Bronchial epithelial cell (primary cell): ENCODE measurements at places on chromosomes 2 and 18.

GRCh38 chr2:216448829-216449228 lies 36.5 kb downstream of the SMARCAL1 start:
- DNase-seq: no peak

DNA sequence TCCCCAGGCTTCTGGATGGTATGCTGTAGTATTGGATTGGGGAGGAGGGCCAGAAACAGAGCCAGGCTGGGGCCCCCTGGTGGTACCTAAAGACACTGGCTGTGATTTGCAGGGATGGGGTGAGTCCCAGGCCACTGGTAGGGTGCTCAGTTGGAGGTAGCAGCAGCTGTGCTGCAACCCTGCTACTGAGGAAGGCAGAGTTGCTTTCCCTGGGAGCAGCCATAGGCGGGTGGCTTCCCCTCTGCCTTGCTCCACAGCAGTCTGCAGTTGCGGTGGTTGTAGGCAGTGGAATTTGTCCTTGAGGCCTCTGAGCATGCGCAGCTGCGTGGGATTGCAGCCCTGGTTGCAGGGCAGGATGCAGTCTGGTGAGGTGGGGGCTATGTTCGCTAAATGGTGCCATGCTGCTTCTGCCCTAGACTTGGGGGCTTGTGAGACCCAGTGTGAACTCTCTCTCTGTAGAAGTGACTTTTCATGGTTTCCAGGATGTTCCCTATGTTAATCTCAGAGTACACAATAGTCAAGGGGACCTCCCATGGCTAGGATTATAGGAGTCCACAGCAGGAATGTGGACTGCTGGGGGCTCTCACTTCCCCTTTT lies 443.5 kb downstream of the XIRP2 start:
- no peak for DNase-seq

DNA sequence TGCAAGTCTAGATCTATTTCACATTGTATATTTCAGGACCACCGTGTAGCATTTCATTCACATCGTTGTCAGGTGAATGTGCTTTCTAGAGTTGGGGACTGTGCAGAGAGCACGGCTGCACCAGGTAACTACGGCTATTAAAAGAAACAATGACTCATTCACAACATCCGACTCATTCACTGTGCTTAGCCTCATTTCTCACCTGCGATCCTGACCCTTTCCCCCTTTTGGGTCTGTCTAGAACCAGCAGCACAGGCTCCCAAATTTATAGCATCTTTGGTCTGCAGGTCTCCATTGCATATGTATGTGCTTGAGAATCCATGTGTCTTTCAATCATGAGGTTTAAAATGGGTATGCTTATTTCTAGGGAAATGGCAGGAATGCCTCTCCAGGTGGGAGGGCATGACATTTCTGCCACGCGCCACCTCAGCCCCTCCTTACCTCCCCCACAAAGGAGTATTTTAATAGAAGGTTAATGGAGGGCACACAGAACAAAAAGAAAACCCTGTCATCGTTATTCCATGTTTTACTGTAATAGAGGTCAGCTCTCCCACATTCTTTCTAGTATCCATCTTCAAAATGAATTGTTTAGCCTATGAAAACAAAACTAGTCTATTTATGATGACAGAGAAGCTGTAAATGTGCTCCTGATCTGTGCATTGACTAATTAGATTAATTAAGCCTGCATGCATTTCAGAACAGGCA lies 246.7 kb upstream of the EPHA4 start:
- peak; percentile 43 for DNase-seq

GRCh38 chr2:1600191-1601066 lies 143.9 kb downstream of the PXDN start:
- no peak for DNase-seq

GRCh38 chr2:180289627-180290026 lies 282.5 kb upstream of the CWC22 start:
- DNase-seq: peak; percentile 19

GRCh38 chr2:32058130-32058529 lies 5.2 kb upstream of the SPAST start:
- peak; percentile 42 for DNase-seq

GRCh38 chr18:8821083-8821465 lies 115.7 kb downstream of the MTCL1 start:
- DNase-seq: no peak

DNA sequence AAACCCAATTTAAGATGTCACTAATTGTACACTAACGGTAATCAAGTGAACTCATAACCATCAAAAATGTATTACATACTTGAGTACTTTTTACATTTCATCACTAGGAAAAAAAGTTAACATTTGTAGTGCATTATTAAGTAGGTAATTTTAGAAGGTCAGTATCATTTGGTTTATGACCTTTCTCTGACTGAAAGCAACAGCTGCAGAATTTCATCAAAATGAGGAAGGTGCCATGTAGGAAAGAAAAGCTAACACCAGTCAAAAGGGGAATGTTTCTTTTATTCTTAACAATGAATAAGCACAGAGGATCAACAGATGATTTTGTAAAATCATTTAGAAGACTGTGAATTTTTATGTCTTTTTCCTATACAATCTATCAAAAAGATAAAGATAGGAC lies 79.0 kb downstream of the PIGN start:
- DNase-seq: no peak

DNA sequence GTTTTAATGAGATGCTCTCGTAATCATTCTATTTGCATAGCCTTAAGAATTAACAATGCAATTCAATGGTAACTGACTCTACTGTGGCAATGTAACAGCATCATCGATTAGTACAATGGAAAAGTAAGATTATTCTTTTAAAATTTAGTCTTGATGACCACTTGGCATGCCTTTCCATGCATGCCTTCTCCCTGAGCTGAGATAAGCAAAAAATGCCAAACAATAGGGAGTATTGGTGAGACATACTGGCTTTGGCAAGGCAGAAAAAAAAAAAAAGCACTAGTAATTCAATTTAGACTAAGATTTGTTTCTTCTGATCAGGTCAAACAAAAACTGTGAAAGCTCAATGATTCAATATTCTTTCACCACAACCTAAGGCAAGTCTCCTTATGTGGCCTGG lies 110.8 kb upstream of the TRIB2 start:
- DNase-seq: no peak

DNA sequence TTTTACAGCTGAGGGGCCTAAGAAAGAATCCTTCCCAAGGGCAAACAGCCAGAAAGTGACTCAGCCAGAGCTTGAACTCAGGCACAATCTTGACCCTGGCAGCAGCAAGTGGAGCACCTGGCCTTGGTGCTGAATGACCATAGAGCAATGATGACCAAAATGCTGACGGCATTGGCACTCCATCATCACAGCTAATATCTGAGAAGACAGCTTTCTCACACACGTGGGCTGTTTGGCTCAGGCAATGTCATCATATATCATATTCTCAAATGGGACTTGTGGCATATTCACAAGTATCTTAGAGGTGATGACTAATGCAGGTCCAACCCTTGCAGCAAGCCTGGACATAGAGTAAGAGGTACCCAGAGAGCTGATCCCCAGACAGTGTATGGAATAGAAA lies 443.9 kb upstream of the MYT1L start:
- peak; percentile 44 for DNase-seq

GRCh38 chr2:155266109-155266508 lies 567.6 kb downstream of the KCNJ3 start:
- DNase-seq: no peak

GRCh38 chr2:183349091-183349490 lies 224.8 kb downstream of the NUP35 start:
- DNase-seq: no peak

DNA sequence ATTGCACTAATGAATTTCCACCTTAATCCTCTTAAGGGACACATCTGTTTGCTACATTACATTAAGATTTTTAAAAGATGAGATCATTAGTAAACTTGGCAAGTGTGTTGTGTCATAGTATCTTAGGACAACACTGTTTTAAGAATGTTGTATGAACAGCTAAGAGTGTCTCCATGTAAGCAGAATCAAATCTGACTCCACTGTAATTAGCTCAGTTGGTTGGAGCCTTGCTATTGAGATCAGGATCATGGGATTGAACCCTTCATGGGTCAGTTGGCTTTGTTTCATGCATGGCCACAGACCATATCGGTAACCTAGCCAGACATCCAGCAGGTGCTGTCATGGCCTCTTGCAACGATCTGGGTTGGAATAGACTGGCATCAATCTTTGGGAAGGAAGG lies 5.2 kb downstream of the FHOD3 start:
- DNase-seq: peak; percentile 66

DNA sequence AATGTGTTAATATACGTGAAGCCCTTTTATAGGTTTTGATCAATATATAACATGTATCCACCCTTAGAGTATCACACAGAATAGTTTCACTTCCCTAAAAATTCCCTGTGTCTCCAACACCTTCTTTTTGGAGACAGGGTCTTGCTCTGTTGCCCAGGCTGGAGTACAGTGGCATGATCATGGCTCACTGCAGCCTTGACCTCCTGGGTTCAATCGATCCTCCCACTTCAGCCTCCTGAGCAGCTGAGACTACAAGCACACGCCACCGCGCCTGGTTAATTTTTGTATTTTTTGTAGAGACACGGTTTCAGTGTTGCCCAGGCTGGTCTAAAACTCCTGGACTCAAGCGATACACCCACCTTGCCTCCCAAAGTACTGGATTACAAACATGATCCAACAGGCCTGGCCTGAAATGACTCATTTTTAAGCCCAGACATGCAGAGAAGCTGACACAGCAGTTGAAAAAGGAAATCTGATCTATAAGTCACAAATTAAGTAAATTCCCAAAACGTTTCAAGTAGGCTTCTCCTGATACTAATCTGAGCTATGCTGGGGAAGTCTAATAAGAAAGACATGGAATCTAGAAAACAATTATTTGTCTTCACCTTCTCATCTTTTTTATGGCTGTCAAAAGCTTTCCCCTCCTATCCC lies 2.9 kb downstream of the DUSP11 start:
- DNase-seq: peak; percentile 99

- DNase-seq: no peak
Measured at GRCh38 chr2:47003641-47004427, 88.2 kb upstream of the MCFD2 start.

- DNase-seq: no peak
Measured at GRCh38 chr2:53819634-53820033, 32.8 kb downstream of the ERLEC1 start.

DNA sequence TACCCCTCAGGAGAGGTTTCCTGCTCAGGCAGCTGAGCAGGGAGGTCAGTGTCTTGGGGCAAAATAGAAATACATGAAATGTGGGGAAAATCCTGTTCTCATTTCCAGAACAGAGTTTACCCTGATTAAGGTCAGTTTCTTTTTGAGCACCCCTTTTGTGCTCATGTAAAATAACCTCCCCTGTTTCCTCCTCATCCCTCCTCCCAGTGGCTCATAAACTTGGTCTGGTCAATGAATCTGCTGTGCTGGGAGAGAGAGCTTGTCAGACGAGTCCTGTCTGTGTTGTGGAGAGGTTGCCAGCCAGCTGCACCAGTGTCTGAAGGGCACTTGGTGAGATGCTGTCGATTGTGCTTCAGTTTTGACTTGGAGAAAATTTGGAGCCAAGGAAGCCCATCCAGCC lies 48.6 kb downstream of the NTSR2 start:
- no peak for DNase-seq

DNA sequence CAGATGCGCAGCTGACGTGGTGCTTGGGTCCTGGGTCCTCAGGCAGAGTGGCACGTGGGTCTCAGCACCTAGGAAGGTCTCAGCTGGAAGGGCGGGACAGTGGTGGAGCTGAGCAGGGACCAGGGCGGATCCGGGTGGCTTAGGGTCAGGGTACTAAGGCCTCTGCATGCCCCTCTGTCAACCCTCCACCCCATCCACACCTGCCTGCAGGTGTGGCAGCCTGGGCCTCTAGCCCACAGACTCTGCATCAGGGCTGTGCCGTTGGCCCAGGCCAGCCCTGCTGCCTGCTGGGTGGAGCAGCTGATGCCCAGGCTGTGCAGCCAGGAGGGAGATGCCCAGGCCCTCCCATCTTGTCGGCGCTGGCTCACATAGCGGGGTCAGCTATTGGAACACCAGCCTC lies 24.6 kb upstream of the OTOS start:
- no peak for DNase-seq

- peak; percentile 0 for DNase-seq
Measured at GRCh38 chr18:43192408-43192807, 76.9 kb upstream of the RIT2 start.

- DNase-seq: peak; percentile 62
Measured at GRCh38 chr2:1750933-1751766, 6.8 kb upstream of the PXDN start.

- no peak for DNase-seq
Measured at GRCh38 chr2:32965523-32966171, 18.9 kb downstream of the LTBP1 start.

DNA sequence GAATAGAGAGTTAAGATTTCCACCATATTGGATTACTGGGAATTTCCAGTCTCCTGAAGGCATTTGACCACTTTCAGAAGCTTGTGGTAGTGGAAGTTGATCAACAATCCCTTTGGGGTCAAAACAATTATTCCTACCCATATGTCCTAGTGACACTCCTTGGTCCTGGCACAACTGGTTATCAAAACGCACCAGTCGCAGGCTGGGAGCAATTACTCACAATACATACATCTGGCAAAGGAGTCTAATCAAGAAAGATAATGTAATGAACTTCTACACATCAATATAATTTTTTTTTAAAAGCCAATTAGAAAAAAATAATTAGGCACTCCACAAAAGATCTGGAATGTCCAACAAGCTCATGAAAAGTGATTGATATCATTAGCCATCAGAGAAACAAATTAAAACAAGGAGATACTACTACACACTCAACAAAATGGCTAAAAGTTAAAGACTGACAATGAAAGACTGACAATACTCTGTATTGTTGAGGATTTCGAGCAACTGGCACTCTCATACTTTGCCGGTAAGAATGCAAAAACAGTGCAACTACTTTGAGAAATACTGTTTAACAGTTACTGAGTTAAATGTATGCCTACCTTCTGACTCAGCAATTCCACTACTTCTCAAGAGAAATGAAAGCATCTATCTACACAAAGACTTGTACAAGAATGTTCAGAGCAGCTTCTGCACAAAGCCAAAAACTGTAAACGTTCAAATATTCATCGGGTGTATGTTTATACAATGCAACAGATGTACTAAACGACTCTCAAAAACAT lies 2.0 kb downstream of the INO80C start:
- DNase-seq: no peak

DNA sequence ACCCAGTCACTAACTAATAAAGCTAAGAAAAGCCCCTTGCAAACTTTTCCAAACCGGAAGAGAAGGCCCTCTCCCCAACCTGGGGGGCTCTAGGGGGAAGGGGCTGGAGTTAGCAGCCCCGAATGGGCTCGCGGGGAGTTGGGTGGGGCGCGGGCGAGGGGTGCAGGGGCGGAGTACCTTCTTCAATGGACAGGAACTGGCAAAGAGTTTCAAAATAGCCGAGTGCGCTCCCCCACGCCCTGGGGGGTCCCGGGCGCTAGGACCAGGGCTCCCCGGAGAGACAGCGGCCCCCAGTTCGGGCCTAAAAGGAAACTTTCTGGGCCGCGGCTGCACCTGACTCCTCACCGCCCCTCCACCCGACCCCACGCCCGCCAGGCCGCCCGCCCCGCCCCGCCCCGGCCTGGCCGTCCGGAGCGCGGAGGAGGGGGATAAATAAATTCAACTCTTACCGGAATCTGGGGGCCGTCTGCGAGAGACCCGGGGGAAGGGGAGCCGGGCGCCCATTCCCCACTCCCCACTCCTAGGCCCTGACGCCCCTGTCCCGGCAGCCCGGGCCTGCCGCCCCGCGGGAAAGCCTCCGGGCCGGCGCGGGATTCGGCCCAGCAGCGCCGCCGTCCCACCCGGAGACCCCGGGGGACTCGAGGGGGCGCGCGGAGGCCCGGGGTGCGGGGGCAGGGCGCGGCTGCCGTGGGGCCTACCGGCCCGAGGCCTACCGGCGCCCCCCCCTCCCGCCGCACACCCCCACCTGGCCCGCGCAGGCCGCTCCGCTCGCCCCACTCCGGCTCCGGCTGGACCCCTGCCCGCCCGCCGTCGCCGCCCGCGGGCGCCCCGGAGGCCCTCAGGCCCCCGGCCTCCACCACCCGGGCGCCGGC lies 868 bp downstream of the INO80D start:
- DNase-seq: no peak

- no peak for DNase-seq
Measured at GRCh38 chr18:61870151-61870550, 22.7 kb downstream of the RNF152 start.
